ENCODE measurements at places on chromosomes 16 and 17.

- DNase-seq = peak; percentile 70
These were observed 112.9 kb downstream of the ABCC1 start for GRCh38 chr16:16062023-16062937.

DNA sequence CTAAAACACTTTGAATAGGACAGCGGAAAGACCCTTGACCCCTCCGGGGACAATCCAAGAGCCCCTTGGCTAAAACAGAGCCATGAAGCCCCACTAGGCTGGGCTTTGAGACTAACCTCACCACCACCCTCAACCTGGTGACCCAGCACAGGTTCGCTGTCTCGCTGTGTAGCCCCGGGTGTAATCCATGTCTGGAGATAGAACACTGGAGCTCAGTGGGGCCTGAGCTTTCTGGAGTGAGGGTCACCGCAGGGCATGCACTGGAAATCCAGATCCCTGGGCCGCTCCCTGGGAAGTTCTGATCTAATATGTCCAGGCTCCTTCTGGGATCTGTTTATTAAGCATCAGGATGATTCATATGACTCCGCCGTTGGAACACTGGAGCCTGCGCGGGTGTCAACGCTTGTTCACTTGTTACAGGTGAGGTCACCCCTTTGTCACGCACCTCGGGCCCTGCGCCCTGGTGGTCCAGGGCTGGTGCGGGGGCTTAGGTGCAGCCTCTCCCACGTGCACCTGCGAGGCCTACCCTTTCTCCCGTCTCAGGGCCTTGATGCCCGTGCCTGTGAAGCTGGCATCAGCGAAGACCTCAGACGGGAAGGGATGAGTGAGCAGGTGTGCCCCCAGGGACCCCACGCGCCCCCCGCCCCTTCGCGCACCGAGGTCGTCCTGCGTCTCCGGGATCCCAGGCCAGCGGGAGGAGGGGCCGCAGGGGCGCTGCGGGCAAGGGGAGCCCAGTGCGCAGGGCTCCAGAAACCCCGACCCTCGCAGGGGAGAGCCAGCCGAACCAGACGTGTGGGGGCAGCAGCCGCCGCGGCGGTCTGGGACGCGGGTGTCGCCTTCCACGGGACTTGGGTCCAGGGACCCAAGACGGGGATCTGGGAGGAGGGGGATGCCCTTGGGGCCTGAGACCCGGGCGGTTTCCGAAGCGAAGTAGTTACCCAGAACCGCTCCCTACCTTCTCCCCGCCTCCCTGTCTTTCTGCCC, 224.1 kb upstream of the FOXF1 start:
- DNase-seq = no peak

- no peak for DNase-seq
These were observed 223.0 kb downstream of the TANC2 start for GRCh38 chr17:63189082-63189481.

- DNase-seq = no peak
These were observed 20.0 kb downstream of the IST1 start for GRCh38 chr16:71915350-71915749.

DNA sequence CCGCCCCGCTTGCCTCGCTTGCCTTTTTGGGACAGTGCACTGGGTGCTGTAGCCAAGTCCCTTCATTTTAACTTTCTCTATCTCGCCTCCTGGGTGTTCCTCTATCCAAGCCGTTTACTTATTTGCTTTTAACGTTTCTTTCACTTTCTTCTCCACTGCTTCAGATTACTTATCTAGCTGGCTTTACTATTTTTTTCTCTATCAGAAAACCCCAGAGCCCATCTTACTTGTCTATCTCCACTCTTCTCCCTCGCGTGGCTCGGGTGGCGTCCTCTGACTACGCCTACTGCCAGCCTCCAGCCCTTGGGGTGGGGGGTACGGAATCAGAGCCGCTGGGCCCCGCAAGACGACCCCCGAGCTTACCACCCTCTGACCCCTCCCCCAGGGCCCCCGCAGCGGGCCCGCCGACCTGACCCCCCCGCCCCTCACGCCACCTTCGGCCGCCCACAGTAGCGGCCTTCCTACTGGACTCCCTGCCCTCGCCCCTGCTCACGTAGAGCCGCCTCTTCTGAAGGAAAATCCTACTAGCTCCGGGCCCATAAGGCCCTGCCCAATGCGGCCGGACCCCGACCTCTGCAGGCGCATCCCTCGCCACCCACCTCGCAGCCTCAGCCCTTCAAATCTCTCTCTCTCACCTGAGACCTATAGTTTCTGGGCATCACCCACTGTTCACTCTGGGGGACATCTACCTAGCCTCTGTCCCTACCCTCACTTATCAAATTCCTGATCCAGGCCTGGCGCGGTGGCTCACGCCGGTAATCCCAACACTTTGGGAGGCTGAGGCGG, 1.0 kb upstream of the SLC12A4 start:
- no peak for DNase-seq

DNA sequence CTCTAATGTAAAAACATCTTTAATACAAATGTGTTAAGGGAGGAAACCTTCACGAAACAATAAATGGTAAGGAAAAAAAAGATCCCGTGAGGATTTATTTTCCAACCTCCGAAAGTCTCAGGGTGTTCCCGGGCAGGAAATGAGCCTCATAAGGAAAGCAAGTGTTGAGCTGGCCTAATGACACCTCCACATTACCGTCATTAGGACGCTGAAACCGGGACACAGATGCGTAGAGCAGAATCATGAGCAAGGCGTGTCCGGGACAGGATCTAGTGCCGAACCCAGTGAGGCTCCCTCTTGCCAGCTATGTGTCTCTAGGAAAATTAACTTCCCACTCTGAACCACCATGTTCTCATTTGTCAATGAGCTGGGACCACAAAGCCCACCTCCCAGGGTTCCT, 22.7 kb upstream of the CYTH1 start:
- DNase-seq = no peak

GRCh38 chr17:28949185-28950016, 1.9 kb downstream of the PHF12 start:
- peak; percentile 55 for DNase-seq

- no peak for DNase-seq
These were observed 14.8 kb upstream of the PRPSAP1 start for GRCh38 chr17:76368545-76368944.

DNA sequence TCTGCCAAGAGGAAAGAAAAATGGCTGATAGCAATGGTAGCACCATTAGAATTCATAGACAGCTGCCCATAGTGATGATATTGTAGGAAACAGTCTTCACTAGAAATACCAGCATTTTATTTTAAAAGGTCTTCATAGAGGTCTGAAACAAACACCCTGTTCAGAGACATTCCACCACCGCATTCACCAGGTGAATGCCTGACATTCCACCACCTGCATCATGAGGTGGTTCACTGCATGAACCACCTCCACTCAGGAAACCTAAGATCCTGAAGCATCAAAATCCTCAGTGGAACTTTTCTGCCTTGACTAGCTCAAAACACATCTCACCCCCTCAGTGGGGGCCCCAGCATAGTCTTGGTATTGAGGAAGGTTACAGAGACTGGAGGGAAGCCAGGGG, 91.5 kb upstream of the COX10 start:
- DNase-seq = no peak

GRCh38 chr16:59205403-59205802, 471.3 kb upstream of the GOT2 start:
- DNase-seq = no peak

DNA sequence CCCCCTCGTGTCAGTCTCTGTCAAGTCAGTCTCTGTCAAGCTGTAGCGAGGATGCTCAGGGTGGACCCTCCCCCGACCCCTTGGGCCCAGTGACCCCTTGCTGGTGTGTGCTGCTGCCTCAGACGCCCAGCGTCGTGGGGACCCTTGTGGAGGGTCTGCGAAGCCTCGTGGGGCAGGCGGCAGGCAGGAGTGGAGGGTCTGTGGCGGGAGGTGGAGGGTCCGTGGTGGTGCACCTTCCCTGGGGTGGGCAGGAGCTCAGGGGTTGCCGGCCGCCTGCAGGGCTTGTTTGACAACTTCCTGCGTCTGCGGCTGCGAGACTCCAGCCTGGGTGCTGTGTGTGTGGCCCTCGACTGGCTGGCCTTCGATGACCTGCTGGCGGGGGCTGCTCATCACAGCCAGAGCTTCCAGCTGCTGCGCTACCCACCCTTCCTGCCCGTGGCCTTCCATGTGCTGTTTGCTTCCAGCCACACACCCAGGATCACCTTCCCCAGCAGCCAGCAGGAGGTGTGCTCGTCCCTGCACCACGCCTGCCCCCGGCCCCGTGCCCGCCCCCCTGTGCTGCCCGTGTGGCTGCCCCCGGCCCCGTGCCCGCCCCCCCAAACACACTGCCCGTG, 5.6 kb downstream of the GNG13 start:
- no peak for DNase-seq

- DNase-seq = peak; percentile 68
These were observed 856 bp downstream of the DNAJA2 start for GRCh38 chr16:46972429-46973206.

DNA sequence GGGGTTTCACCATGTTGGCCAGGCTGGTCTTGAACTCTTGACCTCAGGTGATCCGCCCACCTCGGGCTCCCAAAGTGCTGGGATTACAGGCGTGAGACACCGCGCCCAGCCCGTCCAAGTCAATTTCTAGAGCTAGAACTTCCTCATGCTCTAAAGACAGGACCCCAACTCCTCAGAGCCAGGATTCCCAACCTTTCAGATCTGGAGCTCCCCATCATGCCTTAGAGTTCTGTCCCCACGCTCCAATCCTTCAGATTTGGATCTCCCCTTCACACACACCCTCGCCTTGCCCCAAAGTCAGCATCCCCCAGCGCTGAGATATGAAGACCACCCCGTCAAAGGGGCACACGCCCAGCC, 448 bp downstream of the KCTD19 start:
- no peak for DNase-seq

GRCh38 chr16:84446084-84446483, 58.4 kb downstream of the MEAK7 start:
- no peak for DNase-seq

- no peak for DNase-seq
These were observed 3.2 kb downstream of the UBALD1 start for GRCh38 chr16:4611337-4612021.

GRCh38 chr16:66026211-66026610, 340.3 kb upstream of the CDH5 start:
- no peak for DNase-seq

GRCh38 chr17:34167354-34167753, 87.7 kb upstream of the CCL2 start:
- DNase-seq = no peak

DNA sequence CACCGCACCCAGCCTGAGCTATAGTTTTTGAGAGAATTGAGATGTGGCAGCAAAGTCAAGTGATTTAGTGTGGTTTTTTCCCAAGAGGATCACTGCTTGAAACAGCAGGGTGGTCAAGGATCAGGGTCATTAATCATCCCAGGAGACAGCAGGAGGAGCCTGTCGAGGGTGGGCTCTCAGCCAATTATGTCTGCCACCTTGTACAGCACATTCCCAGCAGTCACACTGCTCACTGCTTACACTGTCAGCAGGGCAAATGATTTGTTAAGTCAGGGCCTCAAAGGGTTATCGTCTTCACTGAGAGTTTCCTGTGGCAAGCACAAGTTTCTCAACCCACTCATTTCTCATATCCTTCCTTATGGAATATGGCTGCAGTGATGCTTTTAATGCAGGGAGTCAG, 13.2 kb downstream of the B3GNT9 start:
- DNase-seq = no peak

DNA sequence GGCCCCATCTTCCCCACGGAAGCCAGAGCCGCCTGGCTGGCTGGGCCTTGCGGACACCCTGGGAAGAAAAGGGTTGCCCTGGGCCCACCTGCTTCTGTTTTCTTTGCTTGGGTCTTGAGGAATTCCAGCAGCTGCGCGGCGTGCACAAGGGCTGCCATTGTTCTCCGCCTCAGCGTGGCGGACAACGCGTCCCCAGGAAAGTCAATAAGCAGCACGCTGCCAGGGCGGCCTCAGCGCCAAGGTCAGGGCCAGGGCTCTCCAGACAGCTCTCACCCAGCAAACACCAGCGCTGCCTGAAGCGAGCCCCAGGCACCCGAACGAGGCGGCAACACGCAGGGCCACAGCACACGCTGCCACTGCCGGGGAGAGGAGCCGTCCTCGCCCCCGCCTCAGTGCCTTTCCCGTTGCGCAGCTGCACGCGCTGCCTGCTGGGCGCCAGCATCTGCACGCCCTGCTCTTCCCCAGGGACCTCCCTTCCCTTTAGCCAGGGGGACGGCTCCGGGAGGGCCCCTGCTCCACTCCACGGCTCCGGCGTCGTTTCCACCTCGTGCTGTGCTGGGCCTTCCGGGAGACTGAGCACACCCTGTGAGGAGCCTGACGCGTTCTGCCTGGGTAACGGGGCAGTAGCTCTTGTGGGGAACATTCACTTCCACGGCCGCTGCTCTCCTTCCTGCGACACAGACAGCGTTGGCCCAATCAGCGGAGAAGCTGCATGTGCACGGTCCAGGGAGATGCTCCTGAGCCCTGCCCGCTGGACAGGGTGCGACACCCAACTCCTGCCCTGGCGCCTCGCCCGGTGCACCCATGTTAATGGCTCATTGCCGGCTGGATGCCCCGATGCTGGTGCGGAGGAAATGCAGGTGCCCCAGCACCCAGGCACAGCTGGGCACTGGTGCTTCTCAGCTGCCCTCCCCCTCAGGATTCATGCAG, 57.8 kb downstream of the LMF1 start:
- DNase-seq = no peak

DNA sequence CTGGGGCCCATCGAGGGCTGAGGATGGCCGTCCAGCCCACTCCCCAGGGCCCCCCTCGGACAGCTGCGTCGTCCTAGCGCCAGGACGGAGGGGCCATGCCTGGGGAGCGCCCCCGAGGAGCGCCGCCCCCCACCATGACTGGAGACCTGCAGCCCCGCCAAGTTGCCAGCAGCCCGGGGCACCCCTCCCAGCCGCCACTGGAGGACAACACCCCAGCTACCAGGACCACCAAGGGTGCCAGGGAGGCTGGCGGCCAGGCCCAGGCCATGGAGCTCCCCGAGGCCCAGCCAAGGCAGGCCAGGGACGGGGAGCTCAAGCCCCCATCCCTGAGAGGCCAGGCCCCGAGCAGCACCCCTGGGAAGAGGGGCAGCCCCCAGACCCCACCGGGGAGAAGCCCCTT, 25.7 kb upstream of the ZFPM1 start:
- DNase-seq = no peak

GRCh38 chr17:79984045-79984840, 51.4 kb downstream of the TBC1D16 start:
- no peak for DNase-seq

DNA sequence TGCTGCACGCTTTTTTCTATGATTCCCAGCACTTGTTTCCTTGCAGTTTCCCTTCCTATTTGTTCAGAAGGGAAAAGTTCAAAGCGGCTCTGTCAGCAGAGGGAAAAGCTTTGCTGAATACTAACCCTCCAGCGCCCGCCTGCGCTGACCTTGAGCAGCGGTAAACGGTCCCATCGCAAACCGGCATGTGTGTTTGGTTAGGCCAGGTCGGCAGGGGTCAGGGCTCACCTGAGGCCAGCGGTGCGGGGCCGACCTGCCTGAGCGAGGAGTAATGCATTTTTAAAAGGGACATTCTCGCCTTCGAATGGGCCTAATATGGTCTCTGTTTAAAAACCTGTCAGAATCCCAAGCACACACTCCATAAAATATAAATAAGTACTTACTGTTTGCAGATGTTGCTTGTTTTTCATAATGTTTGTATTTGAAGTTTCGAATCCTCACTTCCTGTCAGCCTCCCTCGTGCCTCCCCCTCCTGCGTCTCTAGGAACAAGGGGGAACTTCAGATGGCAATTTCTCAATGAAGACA, 110.1 kb downstream of the IRX3 start:
- no peak for DNase-seq

GRCh38 chr16:49417354-49417753, 43.8 kb downstream of the C16orf78 start:
- DNase-seq = no peak

- no peak for DNase-seq
These were observed 187.7 kb downstream of the LGALS9B start for GRCh38 chr17:20279631-20280030.

Measured in OCI-LY7 (cell line).